Posterior cingulate gyrus (tissue), 11 donors: ENCODE measurements at places on chromosomes 16 and 17.

DNA sequence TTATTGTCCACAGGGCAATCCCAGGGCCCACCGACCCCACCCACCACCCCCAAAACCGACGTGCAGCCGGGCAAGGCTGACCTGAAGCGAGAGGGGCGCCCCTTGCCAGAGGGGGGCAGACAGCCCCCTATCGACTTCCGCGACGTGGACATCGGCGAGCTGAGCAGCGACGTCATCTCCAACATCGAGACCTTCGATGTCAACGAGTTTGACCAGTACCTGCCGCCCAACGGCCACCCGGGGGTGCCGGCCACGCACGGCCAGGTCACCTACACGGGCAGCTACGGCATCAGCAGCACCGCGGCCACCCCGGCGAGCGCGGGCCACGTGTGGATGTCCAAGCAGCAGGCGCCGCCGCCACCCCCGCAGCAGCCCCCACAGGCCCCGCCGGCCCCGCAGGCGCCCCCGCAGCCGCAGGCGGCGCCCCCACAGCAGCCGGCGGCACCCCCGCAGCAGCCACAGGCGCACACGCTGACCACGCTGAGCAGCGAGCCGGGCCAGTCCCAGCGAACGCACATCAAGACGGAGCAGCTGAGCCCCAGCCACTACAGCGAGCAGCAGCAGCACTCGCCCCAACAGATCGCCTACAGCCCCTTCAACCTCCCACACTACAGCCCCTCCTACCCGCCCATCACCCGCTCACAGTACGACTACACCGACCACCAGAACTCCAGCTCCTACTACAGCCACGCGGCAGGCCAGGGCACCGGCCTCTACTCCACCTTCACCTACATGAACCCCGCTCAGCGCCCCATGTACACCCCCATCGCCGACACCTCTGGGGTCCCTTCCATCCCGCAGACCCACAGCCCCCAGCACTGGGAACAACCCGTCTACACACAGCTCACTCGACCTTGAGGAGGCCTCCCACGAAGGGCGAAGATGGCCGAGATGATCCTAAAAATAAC, 3.0 kb downstream of the SOX9 start:
- peak; percentile 35 for DNase-seq

- DNase-seq = peak; percentile 54
These were observed 6.1 kb downstream of the GAST start for GRCh38 chr17:41718287-41718645.

- DNase-seq = no peak
These were observed 4.3 kb downstream of the RCVRN start for GRCh38 chr17:9900784-9901183.

- no peak for DNase-seq
These were observed 301.7 kb upstream of the IRX5 start for GRCh38 chr16:54628796-54629625.

GRCh38 chr17:27239046-27239445, 54.9 kb upstream of the WSB1 start:
- DNase-seq = no peak

GRCh38 chr16:11459722-11460121, 114.5 kb downstream of the RMI2 start:
- peak; percentile 63 for DNase-seq

GRCh38 chr17:29113334-29113733, 66.9 kb downstream of the MYO18A start:
- peak; percentile 37 for DNase-seq

GRCh38 chr17:34584805-34585416, 5.5 kb downstream of the TMEM132E start:
- no peak for DNase-seq

DNA sequence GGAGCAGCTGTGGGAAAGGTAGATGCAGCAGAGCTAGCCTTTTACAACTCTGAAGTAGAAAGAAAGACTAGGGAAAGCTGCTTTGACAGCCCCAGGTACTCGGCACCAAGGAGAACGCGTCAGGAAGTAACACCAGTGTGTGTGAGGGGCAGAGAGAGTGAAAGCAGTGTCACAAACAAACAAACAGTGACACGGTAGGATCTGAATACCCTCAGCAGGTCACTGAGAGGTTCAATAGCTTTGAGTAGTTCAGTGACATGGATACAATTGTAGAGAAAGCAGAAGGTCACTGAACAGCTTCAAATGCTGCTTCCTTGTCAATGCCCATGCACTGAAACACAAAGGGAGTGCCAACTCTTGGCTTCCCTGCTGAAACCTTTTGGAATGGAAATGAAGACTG, 150.3 kb upstream of the C17orf78 start:
- no peak for DNase-seq

DNA sequence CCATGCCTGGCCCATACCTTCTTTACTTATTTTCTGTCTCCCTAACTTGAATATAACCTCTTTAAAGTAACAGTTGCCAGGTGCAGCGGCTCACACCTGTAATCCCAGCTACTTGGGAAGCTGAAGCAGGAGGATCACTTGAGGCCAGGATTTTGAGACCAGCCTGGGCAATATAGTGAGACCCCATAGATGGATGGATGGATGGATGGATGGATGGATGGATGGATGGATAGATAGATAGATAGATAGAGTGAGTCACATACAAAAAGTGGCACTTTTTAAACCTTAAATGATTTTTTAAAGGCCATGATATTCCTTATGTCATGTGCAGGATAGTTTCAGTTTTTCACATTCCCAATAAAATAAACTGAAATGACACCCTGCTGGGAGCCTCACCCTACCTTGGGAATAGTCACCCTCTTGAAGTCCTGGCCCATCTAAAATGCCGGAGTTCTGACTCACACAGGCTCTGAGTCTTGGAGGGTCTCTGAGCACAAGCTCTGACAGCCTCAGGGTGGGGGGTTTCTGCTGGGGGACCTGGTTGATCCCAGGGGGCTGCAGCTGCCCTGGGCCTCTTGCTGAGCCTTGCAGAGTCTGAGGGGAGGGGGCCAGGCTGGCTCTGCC, 26.2 kb downstream of the CPNE2 start:
- no peak for DNase-seq

DNA sequence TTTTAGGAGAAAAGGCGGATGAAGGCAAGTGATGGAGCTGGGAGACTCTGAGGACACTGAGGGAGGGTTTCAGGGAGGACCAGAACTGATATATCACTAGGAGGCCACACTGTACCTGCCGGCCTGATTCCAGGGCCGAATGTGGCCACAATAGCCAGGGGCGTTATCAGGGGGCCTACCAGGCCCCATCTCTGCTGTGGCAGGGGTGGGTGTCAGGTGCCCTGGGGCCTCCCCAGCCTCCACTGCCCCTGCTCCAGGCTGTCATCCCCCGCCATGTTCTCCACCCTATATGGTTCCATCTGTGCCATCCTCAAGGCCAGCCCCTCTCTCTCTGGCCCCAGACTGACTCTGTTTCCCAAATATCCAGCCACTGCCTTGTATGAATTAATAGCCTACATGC, 246.5 kb downstream of the GSG1L start:
- DNase-seq = no peak

- no peak for DNase-seq
These were observed 102.1 kb downstream of the SNX29 start for GRCh38 chr16:12078405-12079280.

DNA sequence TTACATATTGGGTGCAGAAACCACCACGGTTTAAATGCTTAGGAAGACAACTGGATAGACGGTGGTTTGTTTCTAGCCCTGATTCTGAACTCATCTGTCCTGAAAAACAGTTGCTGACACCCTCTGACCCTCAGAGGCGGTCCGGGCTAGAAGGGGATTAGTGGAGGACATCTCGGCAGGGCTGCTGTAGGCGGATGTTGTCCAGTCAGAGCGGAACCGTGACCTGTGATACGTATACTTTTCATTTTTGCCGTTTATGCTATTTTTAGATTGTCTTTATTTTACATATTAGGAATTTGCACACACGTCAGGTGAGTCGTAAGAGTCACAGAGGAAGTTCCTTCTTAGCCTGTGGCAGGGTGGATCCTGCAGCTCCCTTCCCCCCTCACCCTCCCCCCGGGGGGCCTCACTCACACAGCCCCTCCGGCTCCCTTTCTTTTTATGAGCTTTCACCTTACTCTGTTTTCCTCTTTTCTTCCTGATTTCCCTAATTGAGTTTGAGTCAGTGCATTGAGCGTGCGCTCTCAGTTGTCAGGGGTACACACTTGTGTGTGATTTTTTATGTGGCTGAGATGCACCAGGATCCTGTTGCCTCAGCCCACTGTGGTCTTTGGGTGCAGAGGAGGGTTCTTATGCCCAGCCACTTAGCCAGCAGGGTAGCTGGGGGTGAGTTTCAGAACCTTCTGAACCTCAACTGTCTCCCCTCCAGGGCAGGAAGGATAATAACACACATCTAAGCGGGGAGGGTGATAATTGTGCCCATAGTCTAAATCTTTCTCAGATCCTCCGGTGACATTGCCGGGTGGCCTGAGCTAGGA, 211.1 kb upstream of the CHMP6 start:
- no peak for DNase-seq

DNA sequence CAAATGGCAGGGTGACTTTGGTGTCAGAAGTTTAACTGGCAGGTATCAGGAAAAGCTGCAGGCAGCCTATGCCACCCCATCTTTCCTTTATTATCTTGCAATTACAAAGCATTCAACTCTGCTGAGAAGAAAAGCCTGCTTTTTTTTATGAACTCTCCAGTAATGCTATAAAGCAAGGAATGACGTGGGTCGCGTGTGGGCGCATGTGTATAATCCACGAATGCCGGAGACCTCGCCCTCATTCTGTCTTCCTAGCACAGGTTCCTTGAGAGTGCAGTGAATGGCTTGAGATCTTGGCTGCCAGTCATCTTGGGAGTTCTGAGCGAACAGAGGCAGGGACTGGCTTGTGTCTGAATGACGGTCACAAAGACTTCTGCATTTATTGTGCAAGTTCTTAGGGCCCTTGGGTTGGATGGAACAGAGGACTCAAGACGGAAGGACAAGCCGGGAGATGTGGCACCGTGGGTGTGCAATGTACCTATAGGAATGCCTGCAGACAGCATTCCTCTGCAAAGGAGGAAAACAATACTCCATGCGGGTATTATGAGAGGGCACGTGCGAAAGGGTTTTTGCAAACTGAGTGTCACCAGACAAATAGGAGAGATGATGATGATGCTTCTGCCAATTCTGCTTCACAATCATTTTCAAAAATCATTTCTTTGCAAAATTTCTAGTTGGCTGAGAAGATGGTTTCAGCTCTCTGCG, 96.1 kb upstream of the ELAC2 start:
- no peak for DNase-seq

- DNase-seq = no peak
These were observed 725.7 kb upstream of the GOT2 start for GRCh38 chr16:59459806-59460205.

DNA sequence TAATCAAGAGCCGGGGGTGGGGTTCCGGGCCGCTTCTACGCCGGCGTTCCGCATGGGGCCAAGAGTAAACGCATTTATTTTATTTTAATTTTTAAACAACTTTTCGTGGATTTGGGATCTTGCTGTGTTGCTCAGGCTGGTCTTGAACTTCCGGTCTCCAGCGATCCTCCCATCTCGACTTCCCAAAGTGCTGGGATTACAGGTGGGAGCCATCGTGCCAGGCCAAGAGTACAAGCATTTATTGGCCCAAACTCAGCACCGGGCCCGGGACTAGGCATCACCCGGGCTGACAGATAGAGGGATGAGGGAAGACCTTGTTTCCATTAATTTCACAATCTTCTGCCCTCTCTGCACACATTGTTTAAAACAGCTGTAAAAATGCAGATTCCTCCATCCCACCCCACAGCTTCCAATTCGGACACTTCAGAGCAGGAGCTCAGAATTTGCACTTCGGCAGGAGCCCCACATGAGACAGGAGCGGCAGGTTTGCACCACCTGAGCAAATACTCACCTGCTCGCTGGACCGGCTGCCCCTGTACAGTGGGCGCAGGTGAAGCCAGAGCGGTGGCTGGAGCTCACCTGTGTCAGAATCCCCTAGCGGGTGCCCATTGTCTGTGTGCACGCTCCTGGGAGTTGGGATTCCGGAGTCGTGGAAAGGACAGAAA, 663 bp upstream of the GINS2 start:
- peak; percentile 69 for DNase-seq

DNA sequence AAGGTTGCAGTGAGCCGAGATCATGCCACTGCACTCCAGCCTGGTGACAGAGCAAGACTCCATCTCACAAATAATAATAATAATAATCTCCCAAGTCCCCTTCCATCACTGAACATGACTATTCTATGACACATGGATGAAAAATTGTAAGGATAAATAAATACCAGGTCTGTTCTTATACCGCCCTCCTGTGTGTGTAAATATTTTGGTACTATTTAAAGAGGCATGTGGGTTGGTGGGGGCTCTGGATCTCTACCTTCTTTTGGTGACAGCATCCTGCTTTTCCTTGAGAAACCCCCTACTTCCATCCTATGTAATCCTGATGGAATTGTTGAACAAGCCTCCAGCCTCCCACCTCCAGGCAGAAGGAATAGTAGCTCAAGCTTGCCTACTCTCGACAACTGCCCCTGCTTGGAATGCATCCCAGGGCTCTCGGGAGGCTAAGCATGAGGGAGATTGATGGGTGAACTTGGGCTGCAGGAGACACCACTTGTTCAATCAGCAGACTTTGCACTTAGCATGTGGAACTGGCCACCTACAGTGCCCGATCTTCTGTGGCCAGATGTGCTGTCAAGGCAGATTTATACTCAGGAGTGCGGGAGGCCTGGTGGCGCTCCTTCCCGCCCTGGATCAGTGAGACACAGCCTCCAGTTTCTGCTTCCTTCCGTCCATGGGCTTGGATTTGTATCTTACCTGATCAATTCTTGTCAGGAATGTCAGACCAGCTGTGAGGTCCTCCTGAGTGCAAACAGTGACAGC, 287.4 kb downstream of the SLC39A11 start:
- DNase-seq = no peak

GRCh38 chr17:183021-183420, 1.6 kb upstream of the DOC2B start:
- no peak for DNase-seq

DNA sequence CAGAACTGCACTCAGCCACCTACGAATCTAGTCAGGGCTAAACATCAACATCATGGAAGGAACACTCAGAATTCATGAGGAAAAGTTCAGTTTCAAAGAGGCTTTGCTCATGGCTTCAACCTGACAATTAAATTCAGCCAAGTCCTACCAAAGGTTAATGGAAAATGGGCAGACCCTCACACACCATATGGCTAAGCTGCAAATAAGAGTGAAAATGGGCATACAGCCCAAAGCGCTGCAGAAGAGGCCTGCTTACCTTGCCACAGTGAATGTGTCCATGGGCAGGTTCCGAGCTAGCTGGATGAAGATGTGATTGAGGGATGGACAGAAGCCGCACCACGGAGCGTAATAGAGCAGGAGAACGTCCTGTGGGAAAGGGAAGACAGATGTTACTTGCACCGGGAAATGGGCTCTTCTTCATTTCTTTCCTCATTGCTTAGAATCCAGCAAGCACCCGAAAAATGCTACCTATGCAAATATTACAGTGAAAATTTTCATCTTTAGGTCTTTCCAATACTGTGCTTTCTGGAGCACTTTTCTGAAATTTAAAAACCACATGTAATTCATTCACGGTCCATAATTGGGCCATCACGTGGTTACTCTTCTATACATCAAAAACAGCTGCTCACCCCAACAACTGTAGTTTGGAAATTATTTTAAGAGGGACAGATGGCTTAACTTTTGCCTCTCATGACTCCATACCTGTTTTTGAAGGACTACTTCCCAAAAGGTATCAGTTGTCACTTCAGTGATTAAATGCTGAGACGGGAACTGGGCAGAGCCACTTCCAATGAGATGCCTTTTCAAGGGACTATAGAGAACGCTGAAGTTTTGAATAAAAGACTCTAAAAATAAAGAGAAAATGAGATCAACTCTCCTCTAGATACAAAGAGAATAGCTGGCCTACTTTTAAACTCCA, 19.6 kb downstream of the SNN start:
- DNase-seq = no peak

GRCh38 chr17:77892469-77893143, 65.9 kb upstream of the TNRC6C start:
- peak; percentile 85 for DNase-seq
